Stromal cell of bone marrow (primary cell): ENCODE measurements at places on chromosomes 4 and X.

DNA sequence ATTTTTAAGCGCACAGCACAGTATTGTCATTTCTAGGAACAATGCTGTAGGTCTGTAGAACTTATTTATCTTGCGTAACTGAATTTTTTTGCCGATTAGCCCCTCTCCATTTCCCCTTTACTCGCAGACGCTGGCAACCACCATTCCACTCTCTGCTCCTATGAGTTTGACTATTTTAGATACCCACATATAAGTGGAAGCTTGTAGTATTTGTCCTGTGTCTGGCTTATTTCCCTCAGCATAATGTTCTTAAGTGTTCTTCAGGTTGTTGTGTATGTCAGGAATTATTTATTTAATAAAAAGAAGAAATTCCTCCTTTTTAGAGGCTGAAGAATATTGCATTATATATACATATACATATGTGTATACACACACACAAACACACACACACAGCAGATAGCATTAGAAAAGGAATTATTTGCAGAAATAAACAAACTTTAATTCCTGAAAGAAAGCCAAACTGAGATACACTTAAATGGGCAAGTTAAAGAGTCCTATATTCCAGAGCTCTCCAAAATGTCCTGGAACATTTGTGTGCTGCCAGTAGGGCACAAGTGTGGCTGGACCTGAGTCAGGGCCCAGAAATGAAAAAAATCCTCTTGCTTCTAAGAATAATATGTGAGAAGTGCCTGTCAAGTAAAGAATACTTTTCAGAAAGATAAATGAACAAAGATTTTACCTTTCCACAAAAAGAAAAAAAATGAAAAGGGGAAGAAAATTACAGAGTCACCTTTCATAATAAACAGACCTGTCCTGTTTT, 4.5 kb upstream of the ZNF330 start:
- no peak for DNase-seq

DNA sequence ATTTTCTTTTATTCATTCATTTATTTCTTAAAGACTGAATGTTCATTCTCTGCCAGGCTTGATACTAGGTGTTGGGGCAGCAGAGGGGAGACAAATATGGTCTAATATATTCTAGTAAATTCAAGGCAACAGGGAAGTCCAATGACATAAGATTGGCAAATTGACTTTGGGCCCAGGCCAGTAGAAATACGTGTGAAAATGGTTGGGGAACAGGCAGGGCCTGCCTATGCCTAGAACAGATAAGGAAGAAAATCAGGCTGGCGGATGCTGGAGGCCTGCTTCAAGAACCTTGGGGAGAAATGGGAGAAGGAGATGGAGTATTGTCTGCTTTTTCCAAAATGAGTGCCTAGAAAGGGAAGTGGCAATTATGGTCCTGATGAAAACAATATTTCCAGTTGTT, 108.6 kb downstream of the RTL5 start:
- no peak for DNase-seq

DNA sequence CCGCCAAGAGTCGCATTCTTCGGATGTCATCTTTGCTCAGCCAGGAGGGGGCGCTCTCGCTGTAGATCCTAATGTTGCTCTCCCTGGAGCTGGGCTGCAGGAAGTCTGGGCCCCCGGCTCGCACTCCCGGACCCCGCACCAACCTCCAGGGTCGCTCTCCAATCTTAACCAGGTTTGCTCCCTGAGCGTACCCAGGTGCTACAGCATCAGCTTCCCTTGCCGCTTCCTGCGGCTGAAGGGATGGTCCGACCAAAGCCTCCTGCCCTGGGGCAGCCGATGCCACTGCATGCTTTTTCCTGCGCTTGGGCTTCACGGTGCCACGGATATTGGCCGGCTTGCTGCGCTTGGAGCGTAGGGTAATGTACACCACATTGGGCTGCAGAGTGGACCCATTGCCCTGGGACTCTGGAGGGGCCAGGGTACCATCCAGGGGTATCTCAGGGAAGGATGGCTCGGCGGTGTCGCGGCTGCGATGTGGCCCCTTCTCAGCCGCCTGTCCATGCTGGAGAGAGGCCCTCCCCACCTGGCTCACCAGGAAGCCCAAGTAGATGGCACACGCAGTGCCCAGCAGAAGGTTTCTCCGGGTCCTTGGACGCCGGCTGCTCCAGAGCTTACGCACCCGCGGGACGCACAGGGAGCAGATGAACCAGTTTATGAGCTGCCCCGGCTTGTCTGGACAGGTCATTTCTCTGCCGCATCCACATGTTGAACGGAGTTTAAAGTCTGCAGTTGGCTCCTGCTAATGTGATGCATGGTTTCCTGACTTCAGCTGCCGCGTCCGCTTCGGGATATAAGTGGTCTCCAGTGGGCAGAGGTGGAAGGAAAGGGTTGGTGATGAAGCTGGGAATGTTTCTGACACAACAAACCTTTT, 1.9 kb downstream of the GASK1B start:
- DNase-seq, result peak; percentile 59

DNA sequence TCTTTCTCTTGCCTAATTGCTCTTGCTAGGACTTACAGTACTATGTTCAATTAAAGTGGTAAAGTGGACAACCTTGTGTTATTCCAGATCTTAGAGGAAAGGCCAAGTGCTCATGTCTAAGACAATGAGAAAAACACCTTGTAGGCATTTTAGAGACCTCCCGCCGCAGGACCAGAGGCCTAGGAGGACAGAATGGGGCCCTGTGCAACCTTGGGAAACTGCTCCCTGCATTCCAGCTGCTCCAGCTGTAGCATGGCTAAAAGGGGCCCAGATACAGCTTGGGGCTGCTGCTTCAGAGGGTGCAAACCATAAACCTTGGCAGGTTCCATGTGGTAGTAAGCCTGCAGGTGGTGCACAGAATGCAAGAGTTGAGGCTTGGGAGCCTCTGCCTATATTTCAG, 101.0 kb downstream of the PGRMC2 start:
- no peak for DNase-seq

DNA sequence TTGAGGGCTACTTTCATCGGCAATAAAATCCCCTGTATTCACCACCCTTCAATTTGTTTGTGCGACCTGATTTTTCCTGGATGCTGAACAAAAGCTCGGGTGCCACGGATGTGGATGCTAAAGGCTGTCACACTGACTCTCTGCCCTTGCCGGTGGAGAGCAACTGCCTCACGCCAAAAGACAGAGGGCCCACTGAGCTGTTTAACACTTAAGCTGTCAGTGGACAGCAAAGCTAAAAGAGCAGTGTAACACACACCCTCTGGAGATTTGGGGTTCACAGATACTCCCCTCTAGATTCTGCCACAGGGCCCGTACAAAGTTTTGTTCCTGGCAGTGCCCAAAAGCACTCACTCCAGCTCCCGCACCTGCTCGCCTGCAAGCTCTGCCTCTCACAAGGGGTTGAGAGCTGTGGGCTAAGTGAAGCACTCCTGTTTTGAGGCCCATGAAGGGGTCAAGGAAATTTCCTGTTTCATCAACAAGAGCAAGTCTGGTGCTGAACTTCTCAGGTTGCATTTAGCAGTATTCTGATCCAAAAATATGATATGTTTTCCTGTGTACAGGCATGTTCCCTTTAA, 1571.9 kb downstream of the ADGRL3 start:
- no peak for DNase-seq

- no peak for DNase-seq
Measured at GRCh38 chrX:76127341-76127740, 45.5 kb upstream of the PBDC1 start.

- DNase-seq, result peak; percentile 3
Measured at GRCh38 chrX:40581336-40581920, 658 bp downstream of the ATP6AP2 start.

DNA sequence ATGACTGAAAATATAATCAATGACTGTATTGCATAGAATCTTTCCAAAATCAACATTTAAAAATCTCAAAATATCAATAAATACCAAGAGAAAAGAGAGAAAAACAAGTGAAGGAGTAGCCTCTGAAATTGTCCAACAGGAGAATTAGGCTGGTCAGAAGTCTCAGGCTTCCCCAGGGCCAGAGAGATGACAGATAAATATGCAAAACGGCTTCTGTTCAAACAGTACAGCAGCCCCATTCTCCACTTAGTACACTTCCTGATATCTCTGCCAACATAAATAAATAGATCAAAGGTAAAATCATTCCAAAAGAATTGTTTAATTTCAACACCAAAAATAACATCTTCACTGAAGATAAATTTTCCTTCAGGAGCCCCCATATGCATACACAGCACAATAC, 204.7 kb upstream of the GABRA2 start:
- DNase-seq, result no peak

- DNase-seq, result no peak
Measured at GRCh38 chr4:171644430-171645057, 168.7 kb upstream of the GALNTL6 start.
